ENCODE measurements at places on chromosomes 13 and 19.

DNA sequence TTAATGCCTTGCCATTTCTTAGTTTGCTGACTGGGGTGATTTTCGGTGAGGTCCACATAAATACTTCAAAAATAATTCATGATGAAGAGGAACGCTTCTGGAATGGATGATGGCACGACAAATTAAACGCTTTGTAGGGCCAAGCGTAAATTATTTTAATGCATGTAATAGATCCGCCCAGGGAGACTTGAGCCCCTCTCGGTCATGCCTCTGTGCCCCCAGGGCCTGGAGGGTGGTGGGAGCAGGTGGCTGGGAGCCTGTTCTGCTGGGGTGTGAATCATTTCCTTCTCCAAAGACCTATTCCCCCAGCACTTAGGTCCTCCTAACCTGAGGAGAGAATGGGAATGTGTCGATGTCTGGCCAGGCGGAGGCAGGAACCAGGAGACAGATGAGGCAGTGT lies 350.6 kb downstream of the ZNF536 start:
- DNase-seq = no peak

DNA sequence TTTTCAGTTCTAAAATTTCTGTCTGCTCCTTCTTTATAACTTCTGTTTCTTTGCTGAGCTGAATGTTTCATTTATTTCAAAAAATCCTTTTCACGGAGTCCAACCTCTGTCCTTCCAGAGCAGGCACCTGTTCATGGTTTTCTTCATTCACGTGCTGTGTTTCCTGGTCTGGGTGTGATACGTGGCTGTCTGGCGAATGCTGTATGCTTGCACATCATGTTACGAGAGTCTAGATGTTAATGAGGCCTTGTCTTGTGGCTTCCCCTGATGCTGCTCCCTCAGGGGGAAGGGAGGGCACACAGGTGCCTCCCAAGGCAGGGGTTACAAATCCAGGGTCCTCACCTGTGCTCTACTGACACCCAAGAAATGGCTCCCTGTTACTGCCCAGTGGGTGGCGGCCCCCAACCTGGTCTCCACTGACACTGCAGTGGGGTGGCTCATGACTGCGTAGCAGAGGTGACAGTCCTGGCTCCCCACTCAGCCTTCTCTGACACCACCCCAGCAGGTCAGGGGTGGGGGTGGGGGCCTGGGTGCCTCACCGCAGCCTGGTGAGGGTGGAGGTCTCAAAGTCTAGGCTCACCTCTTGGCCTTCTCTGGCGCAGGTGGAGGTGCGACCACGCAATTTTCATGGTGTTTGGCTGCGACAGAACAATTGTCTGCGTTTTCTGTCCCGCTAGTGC lies 20.1 kb upstream of the RAB20 start:
- DNase-seq = no peak

GRCh38 chr19:506404-507285 lies 652 bp upstream of the TPGS1 start:
- DNase-seq = peak; percentile 100

DNA sequence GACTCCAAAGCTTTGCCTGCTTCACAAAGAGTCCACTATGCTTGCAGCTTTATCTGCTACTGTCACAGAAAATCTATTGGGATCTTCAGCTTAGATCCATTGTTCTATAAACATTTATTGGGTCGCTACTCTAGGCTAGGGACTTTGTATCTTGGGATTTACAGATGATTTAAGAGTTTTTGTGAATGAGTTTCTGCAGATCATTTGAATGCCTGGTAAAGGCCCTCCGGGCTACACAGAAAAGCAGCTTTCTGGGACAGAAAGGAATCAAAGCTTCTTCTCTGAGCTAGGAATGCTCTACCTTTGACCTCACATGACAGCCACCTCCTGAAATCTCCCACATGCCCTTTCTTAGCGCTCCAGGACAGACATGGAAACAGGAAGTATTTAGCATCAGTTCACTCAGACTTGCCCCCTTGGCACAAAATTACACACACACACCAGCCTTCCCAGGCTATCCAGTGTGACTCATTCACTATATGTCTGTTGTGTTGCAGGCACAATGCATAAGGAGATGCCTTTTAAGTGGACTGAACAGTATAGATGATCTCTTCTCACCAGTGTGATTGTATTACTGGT lies 492.4 kb downstream of the DACH1 start:
- DNase-seq = no peak

DNA sequence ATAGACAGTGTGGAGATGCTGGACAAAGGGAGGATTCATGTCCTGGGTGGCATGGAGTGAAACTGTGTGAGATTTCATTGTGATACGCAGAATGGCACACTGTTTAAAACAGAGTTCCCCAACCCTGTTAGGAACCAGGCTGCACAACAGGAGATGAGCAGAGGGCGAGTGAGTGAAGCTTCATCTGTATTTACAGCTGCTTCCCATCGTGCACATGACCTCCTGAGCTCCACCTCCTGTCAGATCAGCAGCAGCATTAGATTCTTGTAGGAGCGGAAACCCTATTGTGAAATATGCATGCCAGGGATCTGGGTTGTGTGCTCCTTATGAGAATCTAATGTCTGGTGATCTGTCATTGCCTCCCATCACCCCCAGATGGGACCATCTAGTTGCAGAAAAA lies 72.5 kb downstream of the RAP2A start:
- DNase-seq = peak; percentile 61

GRCh38 chr13:98083936-98084335 lies 59.0 kb upstream of the FARP1 start:
- DNase-seq = no peak

- no peak for DNase-seq
Observed at GRCh38 chr19:23394511-23394910, 760 bp downstream of the ZNF91 start.

- peak; percentile 73 for DNase-seq
Observed at GRCh38 chr13:39602614-39603366, at the start of gene LHFPL6. TSS of gene LHFPL6 (minus strand) at chr13:39603193.

DNA sequence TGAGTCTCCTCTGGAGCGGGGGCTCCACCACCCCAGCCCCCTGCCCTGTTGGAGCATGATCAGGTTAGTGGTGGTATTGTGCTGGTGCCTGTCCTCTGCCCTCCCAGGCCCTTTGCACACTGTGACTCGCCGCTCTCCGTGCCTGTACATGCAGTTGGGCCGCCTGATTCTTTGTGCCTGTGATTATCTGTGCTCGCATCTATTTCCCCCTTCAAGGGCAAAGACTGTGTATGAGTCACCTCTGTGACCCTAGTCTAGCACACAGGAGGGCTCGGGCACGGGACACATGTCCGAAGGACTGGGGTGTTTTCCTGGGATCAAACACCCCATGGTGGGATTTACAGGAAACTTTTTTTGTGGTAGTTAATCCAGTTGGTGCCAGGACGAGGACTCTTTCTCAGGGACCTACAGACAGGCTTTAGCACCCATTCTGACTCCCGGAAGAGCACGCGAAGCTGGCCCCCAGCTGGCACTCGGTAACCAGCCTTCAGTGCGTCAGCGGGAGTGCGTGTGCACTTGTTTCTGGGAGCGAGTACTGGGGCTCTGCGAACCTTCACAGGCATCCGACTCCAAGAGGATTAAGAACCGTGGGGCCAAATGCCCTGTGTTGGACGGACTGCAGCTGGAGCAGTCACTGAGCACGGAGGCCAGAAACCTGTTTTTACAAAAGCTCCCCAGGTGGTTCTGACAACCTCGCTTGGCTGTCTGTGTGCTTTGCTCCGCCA lies 6.7 kb downstream of the PPP1R37 start:
- no peak for DNase-seq

DNA sequence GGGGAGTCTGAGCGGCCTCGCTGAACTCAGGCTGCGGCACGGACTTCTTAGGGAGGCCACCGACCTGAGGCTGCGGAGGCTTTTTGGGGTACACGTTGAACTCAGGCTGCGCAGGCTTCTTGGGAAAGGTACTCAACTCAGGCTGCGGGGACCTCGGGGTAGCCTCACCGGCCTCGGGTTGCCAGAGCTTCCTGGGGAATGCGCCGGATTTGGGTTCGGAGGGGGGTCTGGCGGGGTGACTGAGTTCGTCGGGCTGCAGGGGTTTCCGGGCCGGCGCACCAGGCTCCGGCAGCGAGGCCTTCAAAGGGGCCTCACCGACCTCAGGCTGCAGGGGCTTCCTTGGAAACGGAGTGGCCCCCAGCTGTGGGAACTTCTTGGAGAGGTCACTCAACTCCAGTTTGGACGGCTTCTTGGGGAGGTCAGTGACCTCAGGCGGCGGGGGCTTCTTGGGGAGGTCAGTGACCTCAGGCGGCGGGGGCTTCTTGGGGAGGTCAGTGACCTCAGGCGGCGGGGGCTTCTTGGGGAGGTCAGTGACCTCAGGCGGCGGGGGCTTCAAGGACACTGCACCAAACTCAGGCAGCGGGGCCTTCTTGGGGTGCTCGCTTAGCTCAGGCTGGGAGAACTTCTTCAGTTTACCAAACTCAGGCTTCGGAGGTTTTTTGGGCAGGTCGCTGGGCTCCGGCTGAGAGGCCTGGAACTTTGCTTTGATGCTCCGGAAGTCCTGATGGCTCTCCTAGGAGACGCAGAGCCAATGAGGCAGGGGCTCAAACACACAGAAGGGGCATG lies 3.2 kb downstream of the PRAM1 start:
- no peak for DNase-seq

DNA sequence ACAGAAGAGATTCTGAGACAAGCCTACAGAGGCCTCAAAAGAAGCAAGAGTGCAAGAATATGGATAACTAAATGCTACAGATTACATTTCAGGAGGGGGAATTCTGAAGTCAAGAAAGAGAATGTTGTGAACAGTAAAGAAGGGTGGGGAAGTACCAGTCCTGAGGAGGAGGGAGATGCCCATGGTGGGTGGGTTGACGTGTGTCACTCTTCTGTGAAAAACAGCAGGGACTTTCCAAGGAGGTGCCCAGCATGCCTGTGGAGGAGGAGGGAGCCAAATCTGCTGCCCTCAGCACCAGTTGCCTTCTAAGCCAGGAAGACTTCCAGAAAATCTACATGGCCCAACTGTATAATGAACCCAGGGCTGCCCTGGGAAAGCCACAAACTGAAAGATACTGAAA lies 87.7 kb downstream of the SGCG start:
- DNase-seq = no peak

GRCh38 chr19:21028969-21029268 lies 8.5 kb downstream of the ZNF430 start:
- no peak for DNase-seq

Data from globus pallidus (tissue), 1 donor.